ENCODE measurements at places on chromosomes 3 and 15.

DNA sequence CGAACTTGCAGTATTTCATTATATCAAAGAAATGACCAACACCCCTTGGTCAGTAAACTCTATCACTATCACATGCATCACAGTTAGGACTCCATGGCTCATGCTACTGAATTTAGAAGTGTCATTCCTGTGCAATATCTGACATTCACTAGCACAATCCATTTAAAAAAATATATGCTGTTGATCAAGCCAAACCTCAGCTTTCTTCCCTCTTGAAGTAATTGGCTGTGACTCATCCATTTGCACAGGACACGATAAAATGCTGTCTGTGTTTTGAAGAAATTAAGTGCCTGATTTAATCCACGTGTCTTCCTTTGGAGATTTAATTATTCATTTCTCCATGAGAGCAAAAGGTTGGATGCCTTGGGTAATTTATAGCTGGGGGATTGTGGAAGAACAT, 38.9 kb downstream of the CPNE4 start:
- DNase-seq: no peak

- DNase-seq: no peak
Measured at GRCh38 chr15:66078929-66079275, 174.6 kb downstream of the MEGF11 start.

- no peak for DNase-seq
Measured at GRCh38 chr15:33211176-33211808, 16.8 kb upstream of the FMN1 start.

GRCh38 chr3:108062051-108062450, 28.8 kb downstream of the CD47 start:
- DNase-seq: no peak

- no peak for DNase-seq
Measured at GRCh38 chr3:36124118-36124796, 256.0 kb upstream of the STAC start.

- DNase-seq: no peak
Measured at GRCh38 chr3:3744826-3745225, 54.4 kb upstream of the LRRN1 start.

- no peak for DNase-seq
Measured at GRCh38 chr15:78033864-78034263, 43.6 kb downstream of the TBC1D2B start.

- no peak for DNase-seq
Measured at GRCh38 chr3:23455775-23456174, 252.6 kb downstream of the UBE2E2 start.

DNA sequence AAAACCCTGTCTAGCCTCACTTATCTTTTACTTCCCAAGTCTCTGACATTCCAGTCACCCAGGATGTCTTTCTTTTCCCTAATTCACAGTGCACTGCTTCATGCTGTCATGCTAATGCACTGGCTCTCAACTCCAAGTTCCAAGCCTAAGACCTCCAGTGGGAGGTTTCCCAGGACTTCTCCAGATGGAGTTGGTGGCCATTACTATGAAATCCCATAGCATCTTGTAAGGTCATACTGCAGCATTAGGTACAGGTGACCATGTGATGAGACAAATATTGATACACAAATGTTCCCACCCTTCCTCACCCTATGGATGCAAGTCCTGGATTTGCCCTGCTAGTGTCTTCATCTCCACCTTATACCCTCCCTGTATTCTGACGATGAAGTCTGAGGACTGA, 138.6 kb upstream of the PRICKLE2 start:
- DNase-seq: no peak

GRCh38 chr15:89760303-89761008, 9.4 kb upstream of the MESP1 start:
- no peak for DNase-seq

GRCh38 chr15:78004919-78005634, 72.4 kb downstream of the TBC1D2B start:
- peak; percentile 75 for DNase-seq

GRCh38 chr15:90957031-90957790, 2.5 kb downstream of the RCCD1 start:
- no peak for DNase-seq

DNA sequence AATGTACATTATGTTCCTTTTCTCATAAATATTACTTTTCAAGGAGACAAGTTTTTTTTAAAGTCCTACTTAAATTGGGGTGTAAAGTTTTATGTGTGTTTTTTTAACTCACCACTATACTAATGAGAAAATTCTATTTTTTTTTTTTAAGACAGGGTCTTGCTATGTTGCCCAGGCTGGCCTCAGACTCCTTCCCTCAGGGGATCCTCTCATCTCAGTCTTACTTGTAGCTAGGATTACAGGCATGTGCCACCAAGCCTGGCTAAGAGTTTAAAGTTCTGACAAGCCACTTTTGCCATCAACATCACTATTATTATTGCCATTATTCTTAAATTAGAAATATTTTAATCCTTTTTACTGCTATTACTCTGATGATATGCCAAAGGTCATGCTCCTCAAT, 7.7 kb downstream of the TSPAN3 start:
- DNase-seq: no peak

DNA sequence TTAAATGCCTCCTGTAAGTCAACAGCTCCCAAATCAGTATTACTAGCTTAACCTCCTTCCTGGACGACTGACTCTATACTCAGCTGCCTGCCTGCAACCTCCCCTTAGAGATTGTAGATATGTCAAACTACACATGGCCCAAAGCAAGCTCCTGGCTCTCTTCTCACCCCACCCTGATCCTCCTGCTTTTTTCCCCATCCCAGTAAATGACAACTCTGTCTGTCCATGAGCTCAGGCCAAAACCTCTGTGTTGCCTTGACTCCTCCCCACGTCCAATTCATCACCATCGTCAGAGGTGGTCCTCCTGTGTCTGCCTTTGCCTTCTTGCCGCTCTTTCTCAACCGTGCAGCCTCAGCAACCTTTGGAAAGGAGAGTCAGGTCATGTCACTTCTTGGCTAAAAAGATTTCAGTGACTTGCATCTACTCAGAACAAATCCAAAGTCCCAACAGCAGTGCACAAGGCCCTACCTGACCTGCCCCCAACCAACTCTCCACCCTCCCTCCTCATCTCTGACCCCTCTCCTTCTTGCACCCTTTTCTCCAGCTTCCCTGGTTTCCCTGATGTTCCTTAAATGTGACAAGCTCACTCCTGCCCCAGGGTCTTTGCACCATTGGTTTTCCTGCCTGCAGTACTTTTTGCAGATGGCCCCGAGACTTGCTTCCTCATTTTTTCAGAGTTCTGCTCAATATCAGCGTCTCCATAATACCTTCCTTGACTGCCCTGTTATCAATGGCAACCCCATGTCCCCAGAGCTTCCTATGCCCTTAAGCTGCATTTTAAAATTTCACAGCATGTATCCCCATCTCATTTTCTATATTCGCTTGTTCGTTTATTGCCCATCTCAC, 52.8 kb downstream of the LSM3 start:
- no peak for DNase-seq

GRCh38 chr15:91609231-91609630, 244.3 kb upstream of the SLCO3A1 start:
- no peak for DNase-seq

- DNase-seq: peak; percentile 48
Measured at GRCh38 chr3:117238806-117239205, 529.2 kb downstream of the TUSC7 start.

- no peak for DNase-seq
Measured at GRCh38 chr15:91882858-91883586, 29.5 kb downstream of the SLCO3A1 start.

DNA sequence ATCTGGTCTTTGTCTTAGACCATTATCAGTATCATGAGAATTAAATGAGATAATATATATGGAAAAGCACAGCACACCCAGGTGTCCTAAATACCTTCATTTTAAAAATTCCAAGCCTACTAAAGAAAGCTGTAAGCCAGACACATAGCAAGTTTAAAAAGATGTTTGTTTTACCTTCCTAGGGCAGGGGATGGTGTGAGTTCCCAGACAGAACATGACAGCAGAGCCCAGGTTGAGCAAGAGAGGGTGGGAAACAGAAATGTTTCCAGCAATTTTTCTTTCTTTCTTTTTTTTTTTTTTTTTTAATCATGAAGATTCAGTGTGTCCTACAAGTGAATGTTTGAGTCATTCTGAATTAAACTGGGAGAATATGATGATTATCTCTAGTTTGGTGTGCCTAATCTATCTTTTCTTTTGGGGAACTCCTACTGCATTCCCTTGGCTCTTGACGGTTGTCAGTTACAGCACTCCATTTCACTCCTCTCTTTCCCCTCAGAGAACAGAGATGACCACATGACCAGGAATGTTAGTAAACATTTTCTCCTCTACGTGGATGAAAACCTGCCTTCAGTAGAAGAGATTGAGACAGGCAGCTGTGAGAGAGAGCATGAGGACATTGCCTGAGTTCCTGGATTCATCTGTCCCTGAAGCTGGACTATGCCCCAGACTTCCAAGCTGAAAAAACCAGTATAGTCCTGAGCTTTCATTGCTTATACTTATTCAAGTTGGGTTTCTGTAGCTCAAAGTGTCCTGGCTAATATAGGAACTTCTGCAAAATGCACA, 54.5 kb upstream of the ARL14 start:
- no peak for DNase-seq

DNA sequence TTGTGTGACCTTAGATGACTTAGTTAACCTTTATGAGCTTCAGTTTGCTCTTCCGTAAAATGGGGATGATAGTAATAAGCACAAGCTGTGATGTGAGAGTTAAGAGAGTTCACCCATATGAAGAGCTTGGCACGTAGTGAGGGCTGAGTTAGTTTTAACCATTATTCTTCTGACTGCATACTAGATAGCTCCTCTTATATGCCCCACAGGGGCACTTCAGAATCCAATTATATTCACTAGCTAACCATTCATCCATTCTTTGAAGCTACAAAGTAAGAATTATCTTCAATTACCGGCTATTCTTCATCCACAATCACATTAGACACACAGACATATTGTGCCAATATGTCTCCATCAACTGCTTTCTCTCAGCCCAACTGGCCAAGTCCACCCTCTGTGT, 159.0 kb upstream of the STT3B start:
- no peak for DNase-seq

- no peak for DNase-seq
Measured at GRCh38 chr15:45048794-45049631, 26.0 kb downstream of the SORD start.

- DNase-seq: no peak
Measured at GRCh38 chr3:127162947-127163645, 29.8 kb upstream of the PRR23E start.

GRCh38 chr3:101665851-101666250, 11.1 kb downstream of the ZBTB11 start:
- no peak for DNase-seq

DNA sequence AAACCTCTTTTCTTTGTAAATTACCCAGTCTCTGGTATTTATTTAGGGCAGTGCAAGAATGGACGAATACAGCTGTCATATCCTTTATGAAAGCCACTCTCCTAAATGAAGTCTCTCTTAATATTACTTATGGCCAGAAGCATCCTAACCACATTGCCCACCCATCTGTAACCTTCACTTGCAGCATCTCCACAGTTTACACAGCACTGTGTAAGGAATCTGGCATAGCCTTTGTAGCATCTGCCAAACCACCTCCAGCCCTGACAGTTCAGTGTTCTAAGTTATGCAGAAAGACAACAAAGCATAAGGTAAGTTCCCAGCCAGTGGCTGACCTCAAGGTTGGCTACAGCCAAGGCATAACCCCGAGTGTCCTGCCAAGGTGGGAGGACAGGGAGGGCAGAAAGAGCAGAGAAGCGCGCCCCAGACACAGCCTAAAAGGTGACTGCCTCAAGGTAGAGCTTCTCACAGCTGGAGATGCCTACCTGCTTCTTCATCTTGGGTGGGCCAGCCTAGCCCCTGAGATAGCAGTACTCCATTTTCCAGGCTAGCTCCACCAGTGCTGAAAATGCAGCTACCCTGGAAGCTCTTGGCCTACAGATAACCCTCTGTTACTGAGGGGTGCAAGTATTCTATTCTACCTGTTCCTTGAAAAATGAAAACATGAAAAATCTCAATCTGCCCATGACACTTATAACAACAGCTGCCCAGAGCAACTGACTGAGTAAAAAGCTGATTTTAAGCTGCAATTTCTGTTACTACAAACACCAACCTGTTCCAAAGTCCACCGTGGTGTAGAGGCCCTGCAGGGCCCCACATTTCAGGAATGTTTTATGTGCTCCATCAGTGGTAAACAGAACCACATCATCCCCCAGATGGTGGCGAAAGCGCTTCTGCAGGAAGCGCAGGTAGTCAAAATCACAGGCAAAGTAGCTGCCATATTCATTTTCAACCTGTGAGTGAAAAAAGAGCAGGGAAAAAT, 39.3 kb downstream of the GLB1 start:
- no peak for DNase-seq

DNA sequence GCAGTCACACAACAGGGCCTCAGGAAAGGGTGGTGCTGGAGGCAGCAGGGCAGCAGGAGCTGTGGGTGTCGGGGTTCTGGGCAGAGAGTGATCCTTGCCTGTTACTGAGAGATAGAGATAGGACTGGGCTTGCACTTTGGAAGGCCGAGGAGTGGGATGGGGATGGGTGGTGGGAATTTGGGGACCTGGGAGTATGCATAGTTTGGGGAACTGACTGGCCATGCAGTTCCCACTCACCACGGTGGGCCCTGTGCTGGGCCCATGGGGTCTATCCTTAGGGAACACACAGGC, 192.5 kb upstream of the LINGO1 start:
- DNase-seq: no peak

GRCh38 chr3:72266016-72266370, 481.0 kb upstream of the PROK2 start:
- no peak for DNase-seq

GRCh38 chr3:70064194-70064779, 64.8 kb downstream of the SAMMSON start:
- DNase-seq: no peak

DNA sequence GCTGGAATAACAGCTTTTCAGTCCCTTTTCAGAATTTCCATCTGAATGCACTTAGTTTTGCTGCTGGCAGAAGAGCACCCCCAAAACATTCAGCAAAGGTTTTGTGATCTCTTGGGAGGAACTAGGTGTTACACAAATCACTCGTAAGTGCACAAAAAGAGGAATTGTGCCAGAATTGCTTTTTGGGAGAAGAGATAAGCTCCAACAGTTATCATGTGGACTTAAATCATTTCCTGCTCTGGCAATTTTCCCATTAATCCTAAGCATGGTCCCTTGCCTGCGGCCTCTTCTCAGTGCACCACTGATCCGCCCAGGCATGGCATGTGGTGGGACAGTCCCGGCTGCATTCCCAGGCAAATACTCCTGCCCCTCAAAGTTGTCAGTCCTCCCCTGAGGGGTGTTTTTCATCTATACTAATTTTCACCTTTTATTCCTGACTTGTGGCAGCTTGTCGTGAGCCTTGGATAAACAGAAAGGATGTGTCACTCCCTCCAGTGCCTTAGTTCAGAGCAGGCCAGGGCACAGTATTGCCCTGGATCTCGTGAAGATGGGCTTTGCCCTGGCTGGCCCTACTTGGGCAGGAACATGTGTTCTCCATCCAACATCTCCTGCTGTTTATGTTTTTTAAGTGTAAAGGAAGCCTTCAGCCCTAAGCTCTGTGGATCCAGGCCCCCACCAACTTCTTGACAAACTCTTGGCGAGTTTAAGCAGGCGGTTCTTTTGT, 44.6 kb upstream of the VILL start:
- DNase-seq: no peak

- DNase-seq: no peak
Measured at GRCh38 chr3:173025941-173026340, 115.1 kb downstream of the SPATA16 start.

Measured in NCI-H510A (cell line).